ENCODE measurements at places on chromosomes 2 and 18. TPM values are rescaled to one million over a fixed set of nuclear protein-coding genes. Genes with fewer than 3 reads are reported as not detected.

RAX gene
- total RNA-seq = not detected

IL37 gene
- total RNA-seq = not detected

ACTR3 gene
- total RNA-seq = 150 TPM

GALNT3 gene
- 8.3 TPM for total RNA-seq

TLK1 gene
- total RNA-seq = 74.5 TPM

DSG1 gene
- total RNA-seq = 0.09 TPM

PJVK gene
- total RNA-seq = 12.2 TPM
